ENCODE measurements at places on chromosomes 3 and 15. TPM values are rescaled to one million over a fixed set of nuclear protein-coding genes. Genes with fewer than 3 reads are reported as not detected.

GRCh38 chr15:86834115-86834863 lies 754.6 kb downstream of the AGBL1 start:
- no peaks in the 10 kb centered on the region for H3K4me1 ChIP-seq
- no peaks in the 10 kb centered on the region for H3K27me3 ChIP-seq
- H3K4me3 ChIP-seq = no peak overlapping the region
- H3K36me3 ChIP-seq = no peaks in the 10 kb centered on the region
- no peak overlapping the region for H3K27ac ChIP-seq

DNA sequence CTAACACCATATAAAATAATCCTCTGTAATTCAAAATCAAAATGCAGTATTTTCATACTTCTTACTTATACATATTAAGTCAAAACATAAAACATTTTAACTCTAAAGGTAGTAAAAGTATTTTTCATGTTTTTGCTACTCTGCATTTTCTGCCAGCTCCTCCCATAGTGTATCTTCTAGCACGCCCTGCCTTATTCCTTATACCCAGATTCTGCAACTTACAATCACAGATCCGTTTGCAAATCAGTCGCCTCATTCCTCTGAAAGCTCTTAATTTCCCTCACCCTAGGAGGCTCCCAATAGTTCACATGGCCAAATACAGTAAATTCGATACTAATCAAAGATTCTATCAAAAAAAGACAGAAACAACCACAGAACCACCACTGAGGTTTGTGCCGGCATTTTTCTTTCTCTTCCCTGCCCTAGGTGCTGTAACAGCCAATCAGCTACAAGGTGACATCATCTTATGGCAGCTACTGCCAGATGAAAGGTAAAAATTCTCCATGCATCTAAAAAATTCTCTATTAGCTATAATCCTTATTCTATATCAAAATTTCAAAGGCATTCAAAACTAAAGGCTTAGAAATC lies 72.9 kb downstream of the CLASP2 start:
- peak overlapping the region; percentile 49 for H3K4me3 ChIP-seq
- peaks cover 3% of the 10 kb centered on the region for H3K36me3 ChIP-seq
- peak overlapping the region; percentile 10 for H3K27ac ChIP-seq
- no peaks in the 10 kb centered on the region for H3K27me3 ChIP-seq
- peak; percentile 60 for DNase-seq
- H3K4me1 ChIP-seq = peaks cover 9% of the 10 kb centered on the region

- peaks cover 12% of the 10 kb centered on the region for H3K4me1 ChIP-seq
- H3K36me3 ChIP-seq = no peaks in the 10 kb centered on the region
- H3K27me3 ChIP-seq = peaks cover 37% of the 10 kb centered on the region
- H3K4me3 ChIP-seq = peak overlapping the region; percentile 38
These were observed 1.1 kb upstream of the EPHA6 start for GRCh38 chr3:96813134-96813819.

DNA sequence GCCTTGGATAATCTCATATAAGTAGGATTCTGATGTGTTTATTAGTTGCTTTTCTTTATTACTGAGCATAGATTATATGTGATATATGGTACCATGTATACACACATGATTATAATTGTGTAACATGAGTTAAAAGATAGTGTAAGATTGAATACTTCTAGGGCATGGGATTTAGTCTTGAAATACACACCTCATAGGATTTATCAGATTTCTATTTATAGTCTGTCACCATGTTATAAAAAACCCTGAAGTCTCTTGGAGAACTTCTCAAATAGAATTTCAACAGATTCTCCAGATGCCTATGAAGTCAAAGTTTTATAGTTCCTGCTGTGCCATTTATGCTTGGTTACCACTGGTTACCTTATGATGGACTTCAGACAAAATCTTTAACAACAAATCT lies 11.2 kb upstream of the KPNA4 start:
- no peak for DNase-seq
- no peaks in the 10 kb centered on the region for H3K4me1 ChIP-seq
- H3K27me3 ChIP-seq = peaks cover 22% of the 10 kb centered on the region
- no peak overlapping the region for H3K27ac ChIP-seq

The ACP3 gene
- total RNA-seq = not detected

The XCR1 gene
- not detected for total RNA-seq

Measured in activated CD4-positive, alpha-beta T cell treated with anti-CD3 and anti-CD28 coated beads, Interleukin-2, amount 10 ng/mL, durations not matched to agents 7 days and 5 days (primary cell).